ENCODE measurements at places on chromosomes 6 and 20.

DNA sequence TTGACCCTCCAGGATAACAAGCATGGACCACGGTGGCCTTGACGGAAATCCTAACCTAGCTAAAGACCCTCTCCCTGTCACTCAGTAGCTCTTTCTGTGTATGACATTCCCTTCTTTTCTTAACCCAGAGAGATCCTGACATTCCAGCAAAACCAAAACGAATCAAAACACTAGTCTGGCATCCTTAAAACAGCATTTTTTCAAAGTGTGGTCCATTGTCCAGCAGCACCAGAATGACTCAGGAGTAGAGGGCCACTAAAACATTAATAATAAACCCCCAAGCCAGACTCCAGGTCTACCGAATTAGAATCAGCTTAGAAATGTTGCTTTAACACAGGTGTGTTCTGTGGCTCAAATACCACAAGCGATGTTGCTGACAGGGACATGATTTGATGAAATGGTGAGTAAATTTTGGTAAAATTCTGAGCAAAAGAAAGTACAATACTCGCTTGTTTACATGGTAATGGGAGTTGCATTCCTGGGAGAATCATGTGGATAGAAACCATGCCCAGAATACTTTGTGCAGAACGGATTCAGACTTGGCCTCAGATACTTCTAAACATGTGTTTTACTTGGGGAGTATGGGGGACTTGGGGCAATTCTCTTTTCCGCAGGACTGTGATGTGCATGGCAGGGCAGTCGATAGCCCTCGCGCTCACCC lies 174.2 kb upstream of the KCNG1 start:
- DNase-seq, result no peak

GRCh38 chr6:80094017-80094416 lies 12.5 kb upstream of the BCKDHB start:
- DNase-seq, result no peak

DNA sequence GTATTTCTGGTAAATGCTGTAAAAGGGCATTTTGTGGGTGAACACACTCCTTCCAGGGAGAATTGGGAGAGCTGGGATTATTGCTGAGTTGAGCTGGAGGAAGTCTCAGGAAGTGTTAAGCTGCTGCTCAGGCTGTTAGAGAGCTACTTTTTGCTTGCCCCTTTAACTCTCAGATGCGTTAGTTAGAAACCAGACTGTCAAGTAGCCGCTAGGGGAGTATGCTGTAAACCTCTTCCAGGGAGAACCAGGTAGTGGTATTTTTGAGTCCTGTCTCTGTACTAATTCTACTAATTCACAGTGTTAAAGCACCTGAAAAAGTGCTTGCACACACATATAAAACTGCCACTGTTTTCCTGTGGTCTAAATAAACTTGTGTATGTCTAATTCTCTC lies 6.6 kb upstream of the GFRAL start:
- DNase-seq, result no peak

DNA sequence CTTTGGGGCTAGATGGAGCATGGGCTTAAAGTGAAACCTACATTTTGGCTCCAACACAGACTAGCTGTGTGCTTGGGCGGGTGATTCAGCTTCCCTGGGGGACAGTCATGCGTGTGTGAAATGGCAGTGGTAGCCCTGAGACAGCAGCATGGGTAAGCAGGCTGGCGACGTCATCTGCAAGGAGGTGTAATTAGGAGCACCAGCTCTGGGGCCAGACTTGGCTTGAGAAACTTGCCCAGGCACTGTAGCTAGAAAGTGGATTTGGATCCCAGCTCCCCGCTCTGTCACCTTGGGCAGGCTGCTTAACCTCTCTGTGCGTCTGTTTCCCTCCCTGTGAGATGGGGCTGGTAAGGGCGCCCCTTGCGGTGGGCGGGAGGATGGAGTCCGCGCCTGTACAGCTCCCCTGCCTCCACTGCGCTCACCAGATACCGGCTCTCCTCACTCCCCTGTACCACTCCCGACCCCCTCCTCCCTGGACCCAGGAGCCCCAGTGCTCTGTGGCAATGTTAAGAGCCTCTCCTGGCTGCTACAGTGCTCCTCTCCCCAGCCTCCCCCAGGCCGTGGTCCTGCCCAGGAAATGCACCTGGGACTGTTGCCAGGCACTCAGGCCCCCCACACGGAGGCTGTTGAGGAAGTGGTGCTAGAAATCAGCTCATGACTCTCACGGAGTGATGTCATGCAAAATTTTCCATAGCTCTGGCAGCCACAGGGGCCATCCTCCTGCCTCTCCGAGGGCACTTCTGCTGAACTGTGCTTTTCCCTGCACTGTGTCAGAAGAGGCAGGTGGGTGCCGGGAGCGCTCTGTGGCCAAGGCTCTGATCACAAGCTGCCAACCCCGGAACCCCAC lies 44.6 kb downstream of the SYNJ2 start:
- DNase-seq, result peak; percentile 91

DNA sequence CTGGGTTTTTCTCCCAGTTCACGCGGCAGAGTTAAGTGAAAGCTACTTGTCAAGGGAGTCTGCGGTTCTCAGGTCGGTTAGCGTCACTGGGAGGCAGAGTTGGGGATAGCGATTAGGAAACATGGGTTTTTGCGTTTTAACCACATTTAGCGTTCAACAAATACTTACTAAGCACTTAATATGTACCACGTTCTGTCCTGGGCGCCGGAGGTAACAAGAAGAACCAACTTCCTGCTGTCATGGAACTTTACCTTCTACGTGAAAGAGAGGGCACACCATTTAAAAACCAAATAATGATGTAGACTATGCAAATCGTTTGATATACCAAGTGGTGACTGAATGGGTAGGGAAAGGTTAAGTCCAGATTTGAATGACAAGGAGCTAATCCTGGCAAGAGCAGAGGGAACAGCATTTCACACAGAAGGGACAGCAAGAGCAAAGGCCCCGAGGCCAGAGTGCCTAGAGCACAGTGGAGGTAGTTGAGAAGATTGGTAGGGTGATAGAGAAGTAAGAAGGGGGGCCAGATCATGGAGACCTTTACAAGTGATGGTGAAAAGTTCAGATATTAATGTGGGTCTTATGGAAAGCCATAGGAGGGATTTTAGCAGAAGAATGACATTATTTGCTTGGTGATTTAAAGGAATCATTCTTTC lies 744 bp downstream of the RIOK1 start:
- DNase-seq, result peak; percentile 43

DNA sequence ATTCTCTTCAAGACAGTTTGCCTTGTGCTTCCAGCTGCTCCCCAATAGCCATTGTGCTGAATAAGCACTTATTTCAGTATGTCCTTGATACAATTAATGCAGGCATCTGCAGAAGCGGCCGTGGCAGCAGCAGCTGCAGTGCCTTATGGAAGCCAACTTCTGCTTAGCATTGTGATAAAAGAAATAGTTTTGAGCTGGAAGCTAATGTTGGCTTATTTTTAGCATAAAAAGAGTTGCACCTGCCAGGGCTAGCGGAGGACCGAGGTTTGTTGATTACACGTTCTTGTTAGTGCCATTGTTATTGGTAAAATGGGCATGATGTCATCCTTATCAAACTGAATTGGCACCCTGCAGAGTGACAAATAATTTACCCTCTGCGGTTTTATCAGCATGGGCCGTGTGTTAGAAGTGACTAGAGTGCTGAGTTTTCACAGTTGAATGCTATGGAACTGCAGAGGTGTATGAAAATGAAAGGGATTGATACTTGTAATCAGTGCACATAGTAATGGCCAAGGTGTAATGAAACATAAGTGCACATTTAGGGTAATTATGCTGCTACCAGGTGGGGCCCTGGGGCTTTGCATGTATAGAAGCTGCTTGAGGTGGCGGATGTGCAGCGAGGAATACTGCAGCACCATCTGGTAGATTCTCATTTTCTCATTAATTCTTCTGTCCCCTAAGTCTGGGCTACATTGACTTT lies 334.3 kb downstream of the CDKAL1 start:
- DNase-seq, result no peak

DNA sequence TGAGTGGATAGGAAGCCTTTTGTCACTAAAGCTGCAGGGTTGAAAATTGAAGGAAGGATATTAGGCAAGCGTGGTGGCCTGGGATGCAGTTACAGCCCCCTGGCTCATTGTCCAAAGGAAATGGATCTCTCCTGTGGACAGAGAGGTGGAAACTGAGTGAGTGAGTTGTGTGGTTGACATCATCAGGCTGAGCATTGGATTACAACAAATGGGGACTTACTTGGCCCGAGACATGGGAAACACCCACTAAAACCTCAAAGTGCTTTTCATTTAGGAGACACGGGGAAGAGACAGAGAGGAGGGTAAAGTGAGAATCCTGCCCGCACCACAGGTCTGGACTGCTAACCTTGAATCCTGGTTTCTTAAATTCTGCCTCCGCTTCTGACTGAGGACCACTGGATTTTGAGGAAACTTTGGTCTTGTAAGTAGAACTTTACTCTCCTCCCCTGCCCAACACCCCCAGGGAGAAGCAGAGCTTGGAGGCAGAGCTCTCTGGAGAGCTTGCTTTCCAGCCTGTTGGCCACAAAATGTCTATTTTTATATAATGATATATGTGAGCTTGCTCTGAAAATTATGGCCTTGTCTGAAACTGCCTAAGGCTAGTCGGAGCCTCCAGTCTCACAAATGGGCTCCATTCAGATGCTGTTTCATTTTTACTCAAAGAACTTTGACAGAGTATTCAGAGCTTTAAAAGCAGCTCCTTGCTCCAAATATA lies at the start of gene PKIG:
Gene PKIG, plus strand, starts transcription at position 269 of the 715 bp plus-strand sequence. CDS start 31,978 bp downstream, outside the sequence.
- DNase-seq, result peak; percentile 24

- no peak for DNase-seq
Measured at GRCh38 chr20:168876-169275, 11.6 kb downstream of the DEFB127 start.

- no peak for DNase-seq
Measured at GRCh38 chr6:87391334-87391733, 16.4 kb upstream of the CFAP206 start.

DNA sequence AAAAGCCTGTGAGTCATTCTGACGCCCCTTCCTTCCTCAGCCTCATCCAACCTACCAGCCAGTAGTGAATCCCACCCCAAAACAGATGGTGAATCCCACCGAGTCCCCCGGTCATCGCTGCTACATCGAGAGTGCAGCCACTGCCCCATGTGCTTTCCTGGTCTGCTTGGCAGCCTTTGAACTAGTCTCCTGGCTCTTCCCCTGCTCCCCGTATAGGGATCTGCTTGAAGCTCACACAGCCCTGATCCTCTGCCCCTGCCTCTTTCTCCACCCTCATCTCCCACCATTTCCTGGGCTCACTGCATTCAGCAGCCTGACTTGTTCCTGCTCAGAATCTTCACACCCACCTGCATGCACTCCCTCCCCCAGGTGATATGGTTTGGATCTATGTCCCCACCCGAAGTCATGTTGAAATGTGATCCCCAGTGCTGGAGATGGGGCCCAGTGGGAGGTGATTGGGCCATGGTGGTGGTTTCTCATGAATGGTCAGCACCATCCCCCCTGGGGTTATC lies 14.6 kb downstream of the SYNJ2 start:
- no peak for DNase-seq

GRCh38 chr6:139863964-139864363 lies 489.5 kb upstream of the CITED2 start:
- no peak for DNase-seq

DNA sequence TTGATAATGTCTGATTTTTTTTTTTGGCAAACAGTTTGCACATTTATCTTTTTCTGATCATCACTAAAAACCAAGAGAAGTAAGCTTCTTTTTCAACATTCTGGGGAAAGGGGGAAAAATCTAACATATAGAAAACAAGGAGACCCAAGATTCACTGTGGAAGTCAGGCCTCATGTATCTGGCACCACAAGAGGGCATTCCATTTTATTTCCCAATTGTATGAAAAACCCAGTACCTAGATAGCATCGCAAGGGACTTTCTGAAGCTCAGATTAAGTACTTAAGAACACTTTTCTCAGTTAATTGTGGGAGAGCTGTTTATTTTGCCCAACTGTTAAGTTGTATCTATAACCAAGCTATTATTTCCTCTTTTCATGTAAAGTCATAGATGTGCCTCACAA lies 152.9 kb downstream of the KLHL32 start:
- DNase-seq, result no peak

GRCh38 chr6:105600336-105601260 lies 197.7 kb upstream of the PREP start:
- peak; percentile 89 for DNase-seq

DNA sequence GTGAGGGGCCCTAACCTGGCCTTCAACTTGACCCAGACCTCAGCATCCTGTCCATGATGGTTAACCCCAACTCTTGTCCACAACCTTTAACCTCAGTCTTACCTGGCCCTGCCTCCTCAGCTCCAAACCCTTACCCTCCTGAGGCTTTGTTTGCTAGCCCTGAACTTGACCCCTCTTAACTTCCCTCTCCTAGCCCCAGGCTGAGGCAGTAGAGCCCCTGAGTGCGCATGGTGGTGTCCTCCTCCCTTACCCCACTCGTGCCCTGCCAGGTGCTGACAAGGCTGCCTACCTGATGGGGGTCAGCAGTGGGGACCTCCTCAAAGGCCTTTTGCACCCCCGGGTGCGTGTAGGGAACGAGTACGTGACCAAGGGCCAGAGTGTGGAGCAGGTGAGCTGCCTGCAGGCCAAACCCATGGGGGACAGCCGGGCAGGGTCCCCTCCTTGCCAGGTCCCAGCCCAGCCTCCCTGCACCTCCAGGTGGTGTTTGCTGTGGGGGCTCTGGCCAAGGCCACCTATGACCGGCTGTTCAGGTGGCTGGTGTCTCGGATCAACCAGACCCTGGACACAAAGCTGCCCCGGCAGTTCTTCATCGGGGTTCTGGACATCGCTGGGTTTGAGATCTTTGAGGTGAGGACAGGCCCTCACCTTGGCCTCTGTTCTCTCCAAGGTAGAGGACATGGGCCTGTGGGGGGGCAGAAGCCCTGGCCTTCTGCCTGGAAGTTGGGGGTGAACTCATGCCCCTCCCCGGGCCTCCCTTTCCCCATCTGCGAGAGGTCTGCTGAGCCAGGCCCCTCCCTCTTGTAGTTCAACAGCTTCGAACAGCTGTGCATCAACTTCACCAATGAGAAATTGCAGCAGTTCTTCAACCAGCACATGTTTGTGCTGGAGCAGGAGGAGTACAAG lies 31.9 kb downstream of the MYH7B start:
- no peak for DNase-seq

DNA sequence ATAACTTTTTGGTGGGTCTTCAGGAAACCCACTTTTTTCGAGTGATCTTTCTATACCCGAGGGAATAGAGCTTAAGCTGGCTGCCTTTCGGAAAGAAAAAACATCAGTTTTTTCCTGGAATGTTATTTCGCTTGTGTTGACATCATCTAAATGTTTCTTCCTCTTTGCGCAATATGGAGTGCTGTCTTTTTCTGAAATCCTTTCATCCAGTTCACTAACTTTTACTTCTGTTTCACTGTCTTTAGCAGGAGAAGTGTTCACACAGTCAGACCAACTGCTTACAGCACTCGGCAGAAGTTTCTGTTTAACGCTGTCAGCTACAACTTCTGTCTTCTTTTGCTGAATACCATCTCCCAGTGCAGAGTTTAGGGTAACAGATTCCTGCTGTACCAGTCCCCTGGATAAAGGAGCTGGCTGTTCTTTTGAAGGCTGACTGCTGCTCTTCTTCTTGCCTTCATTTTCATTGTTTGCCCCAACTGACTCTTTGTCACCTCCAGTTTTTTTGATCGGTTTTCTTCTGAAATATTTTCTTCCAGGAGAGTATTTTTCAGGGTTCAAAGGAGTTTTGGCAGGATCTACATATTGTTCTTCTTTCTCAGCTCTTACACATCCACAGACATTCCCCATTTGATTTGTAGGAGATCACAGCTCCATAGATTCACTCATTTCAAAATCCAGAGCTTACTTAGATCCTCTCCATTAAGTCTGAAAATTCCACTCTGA lies 50.0 kb upstream of the DST start:
- DNase-seq, result no peak
